ENCODE measurements at places on chromosomes 4 and X.

GRCh38 chrX:54093571-54093970 lies 49.3 kb upstream of the PHF8 start:
- DNase-seq: no peak

DNA sequence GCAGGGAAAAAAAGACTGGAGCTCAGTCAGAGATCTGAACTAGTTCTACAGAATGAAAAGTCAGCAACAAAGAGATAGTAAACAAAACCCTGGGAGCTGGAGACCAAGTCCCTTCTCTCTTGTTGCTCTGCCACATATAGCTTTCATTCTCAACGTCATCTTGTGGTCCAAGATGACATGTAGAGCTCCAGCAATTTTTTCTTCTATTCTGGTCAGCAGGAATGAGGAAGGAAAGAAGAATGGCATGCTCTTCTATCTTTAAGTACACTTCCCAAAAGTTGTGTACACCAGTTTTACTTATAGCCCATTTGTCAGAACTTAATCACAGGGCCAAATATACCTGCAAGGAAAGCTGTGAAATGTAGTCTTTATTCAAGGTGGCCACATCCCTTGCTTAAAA lies 45.6 kb downstream of the RAP2C start:
- no peak for DNase-seq

DNA sequence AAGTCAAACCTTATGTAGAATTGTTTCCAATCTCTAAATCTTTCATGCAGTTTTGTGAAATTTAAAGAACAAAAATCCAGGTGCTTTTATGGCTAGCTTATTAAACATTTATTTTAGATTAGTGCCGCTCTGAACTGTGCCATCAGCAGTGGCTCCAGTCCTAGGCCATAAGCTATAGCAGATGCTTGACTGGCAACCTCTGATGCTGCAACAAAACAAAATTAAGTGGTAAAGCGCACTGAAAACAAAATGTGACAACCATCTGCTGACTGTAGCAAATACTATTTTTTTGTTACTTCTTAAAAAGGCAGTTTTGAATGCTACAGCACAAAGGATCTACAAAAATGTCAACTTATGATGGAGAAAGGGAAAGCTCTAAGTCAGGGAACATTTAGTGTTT lies 237.4 kb downstream of the DCLK2 start:
- DNase-seq: no peak

- no peak for DNase-seq
Observed at GRCh38 chr4:2136726-2137125, 77.6 kb downstream of the NAT8L start.

- no peak for DNase-seq
Observed at GRCh38 chrX:45714866-45715265, 514.2 kb upstream of the DIPK2B start.

DNA sequence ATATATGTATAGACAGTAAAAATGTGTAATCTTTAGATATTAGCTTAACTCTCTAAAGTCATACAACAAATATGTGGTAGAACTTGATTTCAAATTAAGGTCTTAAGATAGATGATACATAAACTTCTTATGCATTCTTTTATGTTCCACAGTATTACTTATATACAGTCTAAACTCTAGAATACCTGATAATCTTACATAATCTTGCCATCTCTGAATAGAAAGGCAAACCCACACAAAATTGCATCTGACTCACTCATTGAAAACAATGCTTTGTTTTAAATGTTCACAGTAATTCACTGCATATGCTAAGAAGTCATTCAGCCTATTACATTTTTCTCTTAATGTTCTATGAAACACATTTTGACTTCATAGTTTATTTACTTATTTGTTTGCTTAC lies 10.1 kb downstream of the SULT1B1 start:
- no peak for DNase-seq

DNA sequence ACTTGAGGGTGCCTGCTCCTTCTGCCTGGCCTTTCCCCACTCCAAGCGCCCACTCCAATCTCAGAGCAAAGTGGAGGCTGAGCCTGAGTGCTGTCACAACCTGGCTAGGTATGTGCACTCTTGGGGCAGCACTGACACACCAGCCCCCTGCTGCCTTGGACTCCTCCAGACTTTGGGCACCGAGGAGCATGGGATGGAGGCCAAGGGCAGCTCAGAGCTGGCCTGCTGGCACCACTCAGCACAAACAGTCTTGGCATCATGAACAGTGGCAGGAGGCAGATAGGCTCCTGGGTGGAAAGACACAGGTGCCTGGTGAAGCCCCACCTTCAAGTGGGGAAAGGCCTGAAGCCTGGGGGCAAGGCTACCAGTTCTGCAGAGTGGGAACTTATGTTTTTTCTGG lies 91.8 kb downstream of the KCNIP4 start:
- no peak for DNase-seq

- DNase-seq: no peak
Observed at GRCh38 chr4:141388481-141388880, 167.8 kb downstream of the ZNF330 start.

Data from prostate gland (tissue), 2 donors.